Endothelial cell of umbilical vein (primary cell): ENCODE measurements at places on chromosomes 1 and 21. TPM values are rescaled to one million over a fixed set of nuclear protein-coding genes. Genes with fewer than 3 reads are reported as not detected.

Gene GNG4
- 0.10 TPM in 2 replicates for polyA plus RNA-seq

Gene PRAMEF11
- not detected in 2 replicates for polyA plus RNA-seq

Gene RNASEL
- polyA plus RNA-seq = 0.38 and 0.59 TPM in 2 replicates

Gene RABIF
- 15.4 and 17.1 TPM in 2 replicates for polyA plus RNA-seq

Gene FMO2
- polyA plus RNA-seq = not detected in 2 replicates

Gene ZYG11A
- polyA plus RNA-seq = 0.35 and 0.40 TPM in 2 replicates

Gene NFASC
- not detected in 2 replicates for polyA plus RNA-seq

Gene OR2T29
- not detected in 2 replicates for polyA plus RNA-seq

Gene RHBG
- polyA plus RNA-seq = not detected in 2 replicates

Gene CHODL
- not detected in 2 replicates for polyA plus RNA-seq

Gene CHAF1B
- polyA plus RNA-seq = 5.4 and 7.0 TPM in 2 replicates

Gene FCRL6
- 0.06 and 0.25 TPM in 2 replicates for polyA plus RNA-seq

Gene SPRR2F
- polyA plus RNA-seq = not detected in 2 replicates

Gene KIF17
- polyA plus RNA-seq = 1.1 and 1.3 TPM in 2 replicates

Gene SLFNL1
- polyA plus RNA-seq = 0.14 and 0.25 TPM in 2 replicates

Gene HLX
- 6.7 and 7.5 TPM in 2 replicates for polyA plus RNA-seq
